Effector memory CD8-positive, alpha-beta T cell (primary cell): ENCODE measurements at places on chromosomes 2 and 18.

DNA sequence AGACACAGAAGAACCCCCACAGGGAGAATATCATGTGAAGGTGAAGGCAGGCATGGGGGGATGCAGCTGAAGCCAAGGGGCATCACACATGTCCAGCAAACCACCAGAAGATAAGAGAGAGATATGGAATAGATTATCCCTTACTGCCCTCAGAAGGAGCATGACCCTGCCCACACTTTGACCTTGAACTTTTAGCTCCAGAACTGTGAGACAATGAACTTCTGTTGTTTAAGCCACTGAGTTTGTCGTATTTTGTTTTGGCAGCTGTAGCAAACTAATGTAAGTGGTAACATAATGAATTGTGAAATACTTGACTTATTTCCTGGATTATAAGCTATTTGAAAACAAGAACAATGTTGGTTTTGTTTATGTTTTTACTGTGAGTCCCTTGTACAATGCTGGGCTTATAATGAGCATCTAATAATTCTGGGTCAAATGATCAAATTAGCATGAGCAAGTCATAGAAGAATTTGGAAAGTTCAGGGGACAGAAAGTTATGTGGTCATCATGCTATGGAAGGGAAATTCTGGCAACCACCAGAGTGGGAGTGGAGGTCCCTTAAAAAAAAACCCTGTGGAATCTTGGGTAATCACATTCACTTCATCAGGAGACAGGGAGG, 541.0 kb upstream of the KLHL29 start:
- H3K4me3 ChIP-seq = no peak overlapping the region
- no peak overlapping the region for H3K27ac ChIP-seq
- DNase-seq = no peak
- H3K27me3 ChIP-seq = no peaks in the 10 kb centered on the region
- no peaks in the 10 kb centered on the region for H3K4me1 ChIP-seq
- H3K36me3 ChIP-seq = no peaks in the 10 kb centered on the region

DNA sequence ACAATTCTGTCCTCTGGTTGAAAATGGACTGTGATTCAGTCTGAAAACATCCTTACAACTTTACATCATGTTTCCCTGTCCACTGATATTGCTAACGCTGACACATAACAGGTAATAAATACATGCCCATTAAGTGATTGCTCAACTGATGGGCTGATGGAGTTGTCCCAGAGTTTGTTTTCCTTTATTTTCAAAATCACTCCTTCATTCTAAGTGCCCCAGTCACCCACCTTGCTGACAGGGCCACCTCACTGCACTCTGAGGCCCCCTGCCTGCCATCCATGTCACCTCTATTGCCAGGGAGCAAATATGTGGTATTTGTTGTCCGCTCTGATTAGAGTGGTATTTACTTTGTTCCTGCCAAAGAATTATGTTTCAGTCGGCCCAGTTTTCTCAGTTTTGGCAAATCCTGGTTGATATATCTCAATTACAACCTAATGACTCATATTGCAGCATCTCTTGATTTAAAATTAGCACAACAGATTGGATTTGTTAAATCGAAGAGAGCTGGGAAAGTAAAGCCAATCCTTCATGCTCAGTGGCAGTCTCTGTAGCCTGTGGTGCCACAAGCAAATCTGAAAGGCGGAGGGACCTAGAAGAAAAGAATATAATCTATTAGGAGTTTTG, 105.1 kb downstream of the RDH14 start:
- no peak for DNase-seq
- no peak overlapping the region for H3K4me3 ChIP-seq
- H3K4me1 ChIP-seq = no peaks in the 10 kb centered on the region
- H3K27me3 ChIP-seq = peaks cover 27% of the 10 kb centered on the region
- H3K36me3 ChIP-seq = no peaks in the 10 kb centered on the region
- no peak overlapping the region for H3K27ac ChIP-seq

GRCh38 chr2:113173542-113174375, at the start of gene PSD4:
PSD4 (plus strand) TSS chr2:113173971; CDS start chr2:113182457, 8,486 bp downstream.
- DNase-seq = peak; percentile 82
- peak within 1 kb of the TSS; percentile 82 for H3K4me3 ChIP-seq
- H3K36me3 ChIP-seq = peaks cover 37% of the 10 kb centered on the region

DNA sequence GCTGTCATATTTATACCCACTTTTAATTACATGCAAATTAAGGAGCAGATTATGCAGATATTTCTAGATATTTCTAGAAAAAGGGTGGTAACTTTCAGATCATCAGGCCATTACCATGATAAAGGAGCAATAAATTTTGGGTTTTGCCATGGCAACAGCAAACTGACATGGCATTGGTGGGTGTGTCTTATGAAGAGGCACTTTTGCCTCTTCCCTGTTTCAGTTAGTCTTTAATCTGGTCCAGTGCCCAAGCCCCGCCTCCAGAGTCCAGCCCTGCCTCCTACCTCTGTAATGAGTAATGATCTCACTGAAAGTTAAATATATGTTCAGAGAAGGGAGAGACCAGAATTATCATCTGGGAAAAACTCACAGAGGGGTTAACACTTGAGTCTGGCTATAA, 124.8 kb downstream of the SCG2 start:
- peaks cover 6% of the 10 kb centered on the region for H3K27me3 ChIP-seq
- no peaks in the 10 kb centered on the region for H3K36me3 ChIP-seq
- H3K27ac ChIP-seq = no peak overlapping the region
- no peak overlapping the region for H3K4me3 ChIP-seq

- H3K4me3 ChIP-seq = no peak overlapping the region
- no peak overlapping the region for H3K27ac ChIP-seq
- DNase-seq = no peak
- H3K4me1 ChIP-seq = no peaks in the 10 kb centered on the region
- H3K27me3 ChIP-seq = peaks cover 8% of the 10 kb centered on the region
- no peaks in the 10 kb centered on the region for H3K36me3 ChIP-seq
Observed at GRCh38 chr2:20999906-21000645, 43.8 kb downstream of the APOB start.

DNA sequence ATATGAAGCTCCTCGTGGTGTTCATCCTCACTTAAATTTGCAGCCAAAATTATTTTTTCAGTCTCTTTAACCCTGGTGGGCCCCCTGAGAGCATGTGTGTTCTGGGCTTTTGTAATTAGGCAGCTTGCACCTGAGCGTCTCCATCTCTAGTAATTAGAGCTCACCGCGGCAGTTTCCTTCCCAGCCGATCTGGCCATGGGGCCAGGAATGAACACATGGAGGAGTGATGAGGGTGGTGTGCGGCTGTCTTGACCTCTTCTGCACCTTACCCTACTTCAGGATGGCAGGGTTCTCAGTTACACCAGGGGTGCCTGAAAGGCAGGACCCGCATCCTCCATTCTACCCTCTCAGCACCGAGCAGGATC, 98.5 kb downstream of the AFF3 start:
- H3K36me3 ChIP-seq = no peaks in the 10 kb centered on the region
- H3K27me3 ChIP-seq = no peaks in the 10 kb centered on the region
- H3K27ac ChIP-seq = no peak overlapping the region
- no peak overlapping the region for H3K4me3 ChIP-seq
- H3K4me1 ChIP-seq = no peaks in the 10 kb centered on the region
- DNase-seq = no peak

DNA sequence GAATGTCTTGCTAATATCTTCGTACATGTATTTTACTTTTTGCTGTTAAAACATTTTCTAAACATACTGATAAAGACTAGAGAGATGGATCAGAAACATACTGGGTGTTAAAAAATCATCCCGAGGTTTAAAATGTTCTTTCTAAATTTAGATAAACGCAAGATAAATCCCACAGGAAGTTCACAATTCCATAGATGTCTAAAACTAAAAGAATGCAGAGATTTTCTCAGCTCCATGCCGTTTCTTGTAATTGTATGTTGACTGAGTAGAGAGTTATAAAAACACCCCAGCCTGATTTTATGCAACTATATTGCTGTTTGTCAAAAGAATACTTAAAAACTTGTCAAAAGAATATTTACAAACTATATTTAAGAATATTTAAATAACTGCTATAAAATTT, 455.7 kb downstream of the ARHGAP15 start:
- no peak overlapping the region for H3K27ac ChIP-seq
- H3K36me3 ChIP-seq = no peaks in the 10 kb centered on the region
- no peak overlapping the region for H3K4me3 ChIP-seq
- no peak for DNase-seq

DNA sequence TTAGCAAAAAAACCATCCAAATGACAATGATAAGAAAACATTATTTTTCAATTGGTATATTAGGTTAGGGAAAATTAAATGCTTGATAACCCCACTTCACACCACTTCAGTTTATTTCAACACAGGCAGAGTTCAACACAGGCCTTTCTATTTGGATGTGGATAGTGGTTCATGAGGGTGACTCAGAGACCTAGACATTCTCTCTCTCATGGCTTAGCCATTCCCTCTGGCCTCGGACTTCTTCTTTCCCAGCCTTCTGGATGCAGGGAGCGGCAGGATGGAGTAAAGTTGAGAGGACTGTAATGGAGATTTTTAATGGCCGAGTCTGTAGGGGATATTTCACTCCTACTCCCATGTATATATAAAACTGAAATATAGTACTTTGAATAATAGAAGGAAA, 109.7 kb downstream of the CTNNA2 start:
- no peak overlapping the region for H3K4me3 ChIP-seq
- no peak overlapping the region for H3K27ac ChIP-seq
- H3K27me3 ChIP-seq = no peaks in the 10 kb centered on the region
- H3K36me3 ChIP-seq = no peaks in the 10 kb centered on the region

DNA sequence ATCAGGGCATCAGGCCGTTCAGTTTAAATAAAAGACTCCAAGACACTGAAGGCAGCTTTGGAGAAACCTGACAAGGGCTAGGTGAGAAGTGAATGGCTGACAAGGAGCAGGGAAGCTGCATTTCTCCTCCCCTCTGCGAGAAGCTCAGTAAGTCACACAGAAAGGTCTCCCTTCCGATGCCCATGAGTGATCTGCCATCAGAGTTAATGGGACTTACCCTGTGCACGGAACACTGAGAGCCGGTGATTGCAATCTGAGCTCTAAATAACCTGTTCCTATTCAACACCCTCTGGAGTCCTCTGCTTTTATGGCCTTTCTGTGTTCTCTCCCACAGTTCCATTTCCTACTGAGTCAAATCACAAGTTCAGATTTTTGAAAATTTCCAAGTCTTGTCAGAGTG, 322.2 kb upstream of the MYT1L start:
- no peaks in the 10 kb centered on the region for H3K4me1 ChIP-seq
- no peaks in the 10 kb centered on the region for H3K36me3 ChIP-seq
- H3K27me3 ChIP-seq = no peaks in the 10 kb centered on the region
- no peak for DNase-seq
- no peak overlapping the region for H3K4me3 ChIP-seq
- H3K27ac ChIP-seq = no peak overlapping the region

GRCh38 chr2:197838579-197838978, 34.2 kb downstream of the PLCL1 start:
- H3K27ac ChIP-seq = peak overlapping the region; percentile 11
- no peak for DNase-seq
- H3K4me3 ChIP-seq = peak overlapping the region; percentile 42
- no peaks in the 10 kb centered on the region for H3K36me3 ChIP-seq

DNA sequence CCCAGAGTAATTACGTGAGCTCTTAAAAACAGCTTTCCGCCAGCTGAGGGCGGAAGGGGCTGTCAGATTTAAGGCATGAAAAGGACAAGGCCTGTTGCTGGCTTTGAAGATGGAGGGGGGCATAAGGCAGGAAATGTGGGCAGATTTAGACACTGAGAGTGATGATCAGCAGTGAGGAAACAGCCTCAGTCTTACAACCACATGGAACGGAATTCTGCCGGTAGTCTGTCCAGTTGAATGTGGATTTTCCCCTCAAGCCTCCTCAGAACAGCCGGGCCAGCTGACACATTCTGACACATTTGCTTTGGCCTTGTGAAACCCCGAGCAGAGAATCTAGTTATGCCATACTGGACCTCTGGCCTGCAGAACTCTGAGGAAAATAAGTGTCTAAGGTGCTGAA, 16.6 kb downstream of the POLE4 start:
- H3K27me3 ChIP-seq = no peaks in the 10 kb centered on the region
- no peak overlapping the region for H3K27ac ChIP-seq
- H3K4me3 ChIP-seq = no peak overlapping the region
- H3K36me3 ChIP-seq = no peaks in the 10 kb centered on the region

DNA sequence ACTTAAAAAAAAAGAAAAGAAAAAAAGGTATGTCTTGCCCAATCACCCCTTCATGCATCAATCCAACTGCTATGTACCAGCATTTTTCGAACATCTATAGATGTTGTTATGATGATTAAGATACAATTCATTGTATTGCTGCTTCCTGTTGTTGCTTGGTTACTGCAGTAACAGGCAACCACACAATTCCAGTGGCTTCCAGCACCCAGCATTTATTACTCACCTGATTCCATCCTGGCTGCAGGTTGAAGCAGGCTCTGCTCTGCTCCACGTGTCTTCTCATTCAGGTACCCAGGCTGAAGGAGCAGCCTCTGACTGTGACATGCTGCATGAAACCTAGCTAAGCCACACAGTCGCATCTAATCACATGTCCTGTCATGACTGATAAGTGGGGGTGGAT, 196.9 kb downstream of the INO80D start:
- peaks cover 3% of the 10 kb centered on the region for H3K36me3 ChIP-seq
- H3K4me3 ChIP-seq = no peak overlapping the region

GRCh38 chr2:42243297-42243696, 74.1 kb downstream of the EML4 start:
- no peaks in the 10 kb centered on the region for H3K27me3 ChIP-seq
- peaks cover 39% of the 10 kb centered on the region for H3K4me1 ChIP-seq
- no peak overlapping the region for H3K4me3 ChIP-seq
- no peak for DNase-seq
- H3K36me3 ChIP-seq = peaks cover 63% of the 10 kb centered on the region
- H3K27ac ChIP-seq = no peak overlapping the region

- H3K27me3 ChIP-seq = no peaks in the 10 kb centered on the region
- H3K4me3 ChIP-seq = no peak overlapping the region
- no peaks in the 10 kb centered on the region for H3K4me1 ChIP-seq
- H3K36me3 ChIP-seq = no peaks in the 10 kb centered on the region
- H3K27ac ChIP-seq = no peak overlapping the region
- DNase-seq = no peak
Observed at GRCh38 chr18:55289775-55290174, 298.2 kb downstream of the TCF4 start.

- DNase-seq = no peak
- no peaks in the 10 kb centered on the region for H3K36me3 ChIP-seq
- no peak overlapping the region for H3K27ac ChIP-seq
- peaks cover 11% of the 10 kb centered on the region for H3K27me3 ChIP-seq
- H3K4me1 ChIP-seq = no peaks in the 10 kb centered on the region
- H3K4me3 ChIP-seq = no peak overlapping the region
Observed at GRCh38 chr2:222819722-222820333, 41.0 kb upstream of the ACSL3 start.

GRCh38 chr2:2324565-2325101, 6.4 kb downstream of the MYT1L start:
- no peak for DNase-seq
- no peaks in the 10 kb centered on the region for H3K36me3 ChIP-seq

DNA sequence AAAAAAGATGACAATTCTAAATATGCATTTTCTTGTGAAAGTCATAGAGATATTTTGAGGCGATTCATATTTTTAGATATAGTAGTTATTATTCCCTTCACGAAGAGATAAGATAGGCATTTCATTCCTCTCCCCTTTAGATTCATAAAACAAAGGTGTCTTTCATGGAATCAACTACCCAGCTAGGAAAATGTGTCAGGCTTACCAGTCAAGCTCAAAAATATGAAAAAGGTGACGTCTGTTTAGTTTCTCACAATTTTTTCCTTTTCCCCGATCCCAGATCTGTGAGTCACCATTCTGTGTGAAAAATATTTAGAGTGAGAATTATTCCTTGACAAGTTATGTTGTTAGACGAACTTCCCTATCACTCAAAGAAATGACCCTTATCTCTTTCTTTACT, 95.4 kb upstream of the FN1 start:
- peaks cover 14% of the 10 kb centered on the region for H3K27me3 ChIP-seq
- H3K27ac ChIP-seq = no peak overlapping the region
- H3K4me1 ChIP-seq = no peaks in the 10 kb centered on the region
- H3K36me3 ChIP-seq = no peaks in the 10 kb centered on the region
